Femur (tissue), 1 donor: ENCODE measurements at places on chromosomes 13 and 19.
A peak's percentile ranks its signal among the peaks of the same experiment; 100 is the strongest.

GRCh38 chr19:7196763-7197118 is 97.5 kb downstream of the INSR start:
- no peak for DNase-seq

- DNase-seq = peak; percentile 78
These were observed 142.0 kb downstream of the ZNF737 start for GRCh38 chr19:20423381-20424197.

- DNase-seq = no peak
These were observed 27.1 kb downstream of the ATP11A start for GRCh38 chr13:112716841-112717520.

DNA sequence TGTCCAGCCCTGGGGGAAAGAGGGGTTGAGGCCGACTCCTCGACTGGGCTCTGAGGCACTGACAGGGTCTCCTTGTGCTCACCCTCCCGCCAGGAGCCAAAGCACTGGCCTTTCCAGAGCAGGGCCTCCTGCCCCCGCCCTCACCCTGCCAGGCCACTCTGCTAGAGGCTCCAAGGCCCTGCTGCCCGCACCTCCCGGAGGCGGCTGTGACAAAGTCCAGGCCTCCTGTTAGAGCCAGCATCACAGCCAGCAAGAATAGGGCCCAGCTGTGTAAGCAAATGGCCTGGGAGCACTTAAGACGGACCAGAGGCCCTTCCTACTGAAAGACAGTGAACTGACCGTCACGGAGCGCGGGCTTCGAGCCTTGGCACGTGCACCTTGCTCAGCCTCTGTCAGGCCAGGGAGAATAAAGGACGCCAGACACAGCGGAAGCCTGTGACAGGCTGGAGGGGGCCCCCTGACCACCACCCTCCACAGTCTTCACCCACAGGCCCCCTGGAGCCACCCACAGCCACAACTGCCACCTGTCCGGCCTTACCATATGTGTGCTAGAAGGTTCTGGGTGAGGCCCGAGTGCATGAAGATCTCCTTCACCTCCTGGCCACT is 50.9 kb downstream of the EPS15L1 start:
- no peak for DNase-seq

DNA sequence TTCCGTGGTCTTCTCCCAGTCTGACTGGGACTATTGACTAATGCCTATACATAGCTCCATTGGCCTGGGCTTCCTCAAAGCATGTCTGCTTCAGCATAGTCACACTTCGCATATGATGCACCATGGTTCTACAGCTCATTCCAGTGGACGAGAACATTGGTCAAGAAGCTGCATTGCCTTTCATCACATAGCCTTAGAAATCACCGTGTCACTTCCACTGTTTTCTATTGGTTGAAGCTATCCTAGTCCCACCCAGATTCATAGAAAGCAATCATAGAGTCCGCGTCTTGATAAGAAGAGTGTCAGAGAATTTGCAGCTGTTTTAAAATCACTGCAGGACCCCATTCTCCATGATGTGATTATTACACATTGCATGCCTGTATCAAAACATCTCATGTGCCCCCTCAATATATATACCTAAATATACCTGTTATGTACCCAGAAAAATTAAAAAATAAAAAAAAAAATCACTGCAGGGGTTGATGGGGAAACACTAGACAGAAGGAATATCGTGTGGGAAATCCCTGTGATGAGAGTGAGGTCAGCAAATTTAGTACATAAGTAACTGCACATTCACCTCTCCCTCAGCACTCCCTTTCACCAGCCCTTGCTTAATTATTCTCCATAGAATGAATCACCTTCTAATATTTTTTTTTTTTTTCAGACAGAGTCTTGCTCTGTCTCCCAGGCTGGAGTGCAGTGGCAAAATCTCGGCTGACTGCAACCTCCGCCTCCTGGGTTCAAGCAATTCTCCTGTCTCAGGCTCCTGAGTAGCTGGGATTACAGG is 2.2 kb upstream of the ARHGAP33 start:
- DNase-seq = no peak

DNA sequence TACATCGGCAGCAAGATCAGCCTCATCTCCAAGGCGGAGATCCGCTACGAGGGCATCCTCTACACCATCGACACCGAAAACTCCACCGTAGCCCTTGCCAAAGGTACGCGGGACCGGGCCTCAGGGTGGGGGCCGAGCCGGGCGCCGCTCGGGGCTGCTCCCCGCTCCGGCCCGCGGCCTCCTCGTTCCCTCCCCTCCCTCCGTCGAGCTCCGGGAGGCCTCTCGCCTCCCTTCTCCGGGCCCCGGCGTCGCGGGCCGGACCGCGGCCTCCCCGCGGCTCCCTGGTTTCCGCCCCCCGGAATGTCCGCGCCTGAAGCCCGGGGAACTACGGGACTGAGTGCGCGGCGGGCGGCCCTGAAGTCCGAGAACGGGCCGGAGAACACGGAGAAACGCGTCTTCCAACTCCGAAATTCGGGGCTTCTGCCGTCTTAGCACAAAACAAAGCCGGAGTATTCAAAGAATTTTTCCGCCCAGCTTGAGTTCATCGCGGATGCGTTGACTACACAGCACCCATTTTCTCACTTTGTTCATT is 423 bp downstream of the LSM14A start:
- DNase-seq = no peak

- no peak for DNase-seq
These were observed 215.3 kb downstream of the ZIC5 start for GRCh38 chr13:99756281-99756680.

DNA sequence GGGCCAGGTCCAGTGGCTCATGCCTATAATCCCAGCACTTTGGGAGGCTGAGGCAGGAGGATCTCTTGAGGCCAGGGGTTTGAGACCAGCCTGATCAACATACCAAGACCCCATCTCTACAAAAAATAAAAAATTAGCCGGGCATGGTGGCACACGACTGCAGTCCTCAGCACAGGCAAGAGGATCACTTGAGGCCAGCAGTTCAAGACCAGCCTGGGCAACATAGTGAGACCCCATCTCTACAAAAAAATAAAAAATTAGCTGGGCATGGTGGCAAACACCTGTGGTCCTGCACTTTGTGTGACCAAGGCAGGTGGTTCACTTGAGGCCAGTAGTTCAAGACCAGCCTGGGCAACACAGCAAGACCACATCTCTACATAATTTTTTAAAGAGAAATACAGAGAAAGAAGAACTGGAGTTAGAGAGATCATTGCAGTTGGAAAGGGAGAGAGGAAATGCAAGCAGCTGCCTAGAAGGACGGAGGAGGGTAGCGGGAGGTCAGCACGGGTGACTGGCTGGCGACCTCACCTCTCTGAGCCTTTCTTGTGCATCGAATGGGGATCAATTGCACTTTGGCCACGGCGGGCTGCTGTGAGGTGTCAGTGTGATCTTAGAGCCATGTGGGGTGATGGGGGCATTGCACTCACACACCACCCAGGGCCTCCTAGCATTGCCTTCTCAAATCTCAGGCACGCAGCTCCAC is 13.9 kb downstream of the BCAM start:
- no peak for DNase-seq

- no peak for DNase-seq
These were observed 110.3 kb downstream of the GADD45B start for GRCh38 chr19:2586196-2586595.

DNA sequence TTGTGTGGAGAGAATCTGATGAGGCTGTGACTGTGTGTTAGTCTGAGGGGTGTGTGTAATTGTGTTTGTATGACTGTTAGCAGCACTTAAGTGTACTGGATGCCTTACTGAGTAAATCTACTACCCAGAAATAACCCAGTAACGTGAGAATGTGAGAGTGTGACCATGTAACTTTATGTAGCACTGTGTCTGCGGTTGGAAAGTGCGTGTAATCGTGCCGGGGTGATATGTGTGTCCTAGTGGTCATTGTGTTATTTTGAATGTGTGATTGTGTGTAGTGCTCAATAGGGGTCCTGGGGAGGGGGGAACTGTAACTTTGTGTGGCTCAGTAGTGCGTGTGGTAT is 550 bp downstream of the ZNF383 start:
- DNase-seq = peak; percentile 34

GRCh38 chr19:33868076-33868735 is 71.5 kb downstream of the KCTD15 start:
- DNase-seq = peak; percentile 32

DNA sequence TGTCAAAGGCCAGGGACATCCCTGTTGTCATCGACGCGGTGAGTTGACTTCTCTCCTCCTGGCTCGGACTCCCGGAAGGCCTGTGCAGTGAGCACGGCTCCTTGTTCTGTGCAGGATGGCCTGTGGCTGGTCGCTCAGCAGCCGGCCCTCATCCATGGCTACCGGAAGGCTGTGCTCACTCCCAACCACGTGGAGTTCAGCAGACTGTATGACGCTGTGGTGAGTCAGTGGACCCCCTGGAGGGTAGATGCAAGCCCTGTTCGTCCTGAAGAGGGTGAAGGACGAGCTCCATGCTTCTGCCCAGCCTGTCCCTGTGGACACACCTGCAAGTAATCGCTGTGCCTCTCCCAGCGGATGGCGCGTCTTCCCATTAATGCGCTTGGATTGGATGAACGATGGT is 19.2 kb downstream of the NAXD start:
- no peak for DNase-seq

DNA sequence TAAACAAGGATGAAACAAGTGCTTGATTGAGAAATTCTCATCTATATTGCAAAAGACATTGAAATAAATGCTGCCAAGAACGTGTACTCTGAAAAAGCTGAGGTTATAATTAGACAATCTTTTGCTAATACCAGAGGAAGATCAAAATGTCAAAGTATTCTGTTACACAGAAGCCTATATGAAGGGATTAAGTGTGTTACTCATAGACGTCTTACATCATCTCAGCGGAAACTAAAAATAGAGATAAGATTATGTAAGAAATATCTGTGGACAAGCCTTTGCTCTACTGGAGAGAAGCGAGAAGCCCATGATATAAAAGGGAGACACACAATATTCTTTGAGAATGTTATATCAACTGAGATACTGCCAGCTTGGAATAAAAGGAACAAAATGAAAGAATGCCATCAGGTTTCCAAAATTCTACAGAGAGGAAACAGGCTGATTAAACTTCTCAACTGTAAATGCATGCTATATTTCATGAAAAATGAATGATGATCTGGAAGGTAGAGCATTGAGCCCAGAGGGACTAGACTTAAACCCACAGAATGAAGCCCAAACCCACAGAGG is 699.0 kb downstream of the GPC5 start:
- DNase-seq = no peak

DNA sequence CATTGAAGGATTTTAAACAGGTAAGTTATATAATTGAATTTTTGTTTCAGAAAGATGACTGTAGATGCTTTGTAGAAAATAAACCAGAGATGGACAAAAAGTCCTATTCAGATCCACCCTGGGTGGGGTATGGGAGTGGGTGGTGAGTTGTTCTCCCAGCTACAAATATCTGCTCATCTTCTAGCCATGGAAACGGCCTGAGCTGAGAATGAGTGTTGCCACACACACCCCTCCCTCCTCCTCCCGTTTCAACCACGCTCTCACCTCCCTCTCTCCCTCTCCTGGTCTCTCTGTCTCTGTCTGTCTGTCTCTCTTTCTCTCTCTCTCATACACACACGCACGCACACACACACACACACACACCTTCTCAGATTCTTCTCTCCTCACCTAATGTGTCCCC is 26.4 kb downstream of the SERTM1 start:
- no peak for DNase-seq

- DNase-seq = no peak
These were observed 501.3 kb upstream of the ARGLU1 start for GRCh38 chr13:107069108-107069776.

DNA sequence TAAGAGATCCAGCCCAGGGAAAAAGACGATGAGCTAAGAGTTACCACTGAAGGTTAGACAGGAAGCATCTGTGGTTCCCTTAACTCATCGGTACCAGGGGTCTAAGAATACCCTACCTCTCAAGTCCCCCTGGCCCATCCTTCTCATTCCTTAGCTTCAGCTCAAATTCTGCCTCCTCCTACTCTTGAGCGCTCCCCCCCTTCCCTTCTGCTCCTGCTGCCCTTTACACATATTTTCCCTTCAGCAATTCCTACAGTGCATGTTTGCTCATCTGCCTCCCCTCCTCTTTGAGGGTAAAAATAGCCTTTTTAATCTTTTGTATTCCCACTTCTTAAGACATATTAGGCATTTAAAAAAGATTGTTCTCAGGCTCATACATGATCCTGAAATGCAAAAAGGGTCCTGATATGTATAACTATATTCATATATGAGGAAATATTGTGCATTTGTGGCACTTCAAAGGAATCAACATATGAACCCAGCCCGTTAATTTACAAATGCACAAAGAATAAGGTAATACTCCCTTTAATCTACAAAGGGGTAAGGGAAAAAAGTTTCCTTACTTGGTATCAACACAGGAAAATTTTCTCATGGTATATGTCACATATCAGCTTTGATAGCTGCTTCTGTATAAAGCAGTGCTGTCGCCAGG is 33.1 kb downstream of the LNX2 start:
- DNase-seq = no peak

- peak; percentile 64 for DNase-seq
These were observed 85.9 kb downstream of the MBNL2 start for GRCh38 chr13:97307882-97308624.

GRCh38 chr13:33286128-33286527 is 573 bp upstream of the STARD13 start:
- DNase-seq = no peak

GRCh38 chr13:27573265-27573664 is 47.1 kb downstream of the LNX2 start:
- no peak for DNase-seq

GRCh38 chr13:49653478-49653877 is 25.2 kb downstream of the ARL11 start:
- DNase-seq = no peak

DNA sequence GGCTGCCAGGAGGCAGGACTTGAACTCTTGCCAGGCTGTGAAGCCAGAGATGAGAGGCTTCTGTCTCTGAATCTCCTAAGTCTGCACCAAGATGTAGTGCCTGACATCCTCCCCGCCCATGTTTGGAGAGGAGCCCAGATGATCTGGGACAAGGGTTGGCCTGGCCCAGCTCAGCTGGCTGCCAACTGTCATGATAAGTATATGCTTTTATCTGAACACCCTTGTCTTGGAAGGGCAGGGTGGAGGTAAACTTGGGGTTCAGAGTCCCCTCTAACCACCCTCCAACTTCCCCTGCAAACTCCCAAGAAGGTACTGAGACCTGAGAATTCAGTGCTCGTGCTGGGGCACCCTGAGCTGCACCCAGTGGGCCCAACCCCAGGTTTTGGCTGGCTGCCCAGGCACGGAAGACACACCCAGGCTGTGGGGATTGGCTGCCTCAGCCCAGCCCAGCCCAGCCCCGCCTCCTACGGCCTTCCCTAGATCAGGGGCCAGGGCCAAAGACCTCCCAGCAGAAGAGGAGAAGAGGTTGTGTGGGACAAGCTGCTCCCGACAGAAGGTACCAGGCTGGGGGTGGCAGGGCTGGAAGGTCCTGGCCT is at the start of gene CYP4F12:
Gene CYP4F12, plus strand, starts transcription at position 508 of the 596 bp plus-strand sequence. CDS start 443 bp downstream, outside the sequence.
- DNase-seq = peak; percentile 69

DNA sequence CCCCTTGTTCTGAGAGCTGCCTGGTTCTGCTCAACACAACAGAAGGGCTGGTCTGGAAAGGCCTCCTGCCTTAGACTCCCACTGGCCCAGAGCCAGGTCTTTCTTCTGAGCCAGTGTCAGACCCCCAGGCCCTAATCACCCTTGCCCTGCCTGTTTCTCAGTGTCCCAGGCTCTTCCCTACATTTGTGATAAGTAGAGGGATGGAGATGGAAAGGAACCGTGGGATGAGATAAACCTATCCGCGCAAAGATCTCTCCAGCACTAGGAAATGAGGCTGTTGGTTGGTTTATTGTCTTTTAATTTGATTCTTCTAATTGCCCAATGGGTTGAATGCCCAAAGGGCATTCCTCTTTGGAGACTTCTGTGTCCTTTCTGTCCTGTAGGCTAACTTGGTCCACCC is 470.0 kb downstream of the TSHZ3 start:
- DNase-seq = no peak
